HuH-7.5 (cell line): ENCODE measurements at places on chromosomes 6 and 20.
A peak's percentile ranks its signal among the peaks of the same experiment; 100 is the strongest.

GRCh38 chr20:43755851-43756250 lies 29.0 kb upstream of the GTSF1L start:
- DNase-seq, result no peak

GRCh38 chr6:55694148-55694547 lies 115.2 kb upstream of the HMGCLL1 start:
- DNase-seq, result no peak

GRCh38 chr6:27281105-27281539 lies 31.0 kb downstream of the POM121L2 start:
- DNase-seq, result no peak

GRCh38 chr20:50146214-50146613 lies 7.3 kb downstream of the PEDS1 start:
- no peak for DNase-seq

DNA sequence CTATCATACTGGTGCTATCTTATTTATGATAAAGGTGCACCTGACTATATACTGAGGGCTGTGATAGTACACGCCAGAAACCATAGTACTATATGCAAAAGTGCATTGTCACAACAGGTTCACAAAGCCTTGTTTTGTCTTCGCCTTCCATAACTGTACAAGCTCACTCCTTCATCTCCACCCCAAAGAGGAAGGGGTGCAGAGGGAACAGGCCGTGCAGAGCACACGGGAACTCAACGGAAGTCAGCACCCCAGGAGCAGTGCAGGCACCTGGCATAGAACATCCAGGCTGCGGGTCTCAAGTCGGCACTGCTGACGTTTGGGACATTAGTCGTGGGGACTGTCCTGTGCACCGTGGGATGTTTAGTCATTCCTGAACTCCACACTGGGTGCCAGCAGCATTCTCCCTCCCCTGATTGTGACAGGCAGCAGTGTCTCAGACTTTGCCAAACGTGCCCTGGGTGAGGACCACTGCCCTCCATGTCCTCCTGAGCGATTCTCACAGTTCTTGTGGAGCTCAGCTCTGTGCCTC lies 99.7 kb downstream of the PXDC1 start:
- DNase-seq, result no peak

DNA sequence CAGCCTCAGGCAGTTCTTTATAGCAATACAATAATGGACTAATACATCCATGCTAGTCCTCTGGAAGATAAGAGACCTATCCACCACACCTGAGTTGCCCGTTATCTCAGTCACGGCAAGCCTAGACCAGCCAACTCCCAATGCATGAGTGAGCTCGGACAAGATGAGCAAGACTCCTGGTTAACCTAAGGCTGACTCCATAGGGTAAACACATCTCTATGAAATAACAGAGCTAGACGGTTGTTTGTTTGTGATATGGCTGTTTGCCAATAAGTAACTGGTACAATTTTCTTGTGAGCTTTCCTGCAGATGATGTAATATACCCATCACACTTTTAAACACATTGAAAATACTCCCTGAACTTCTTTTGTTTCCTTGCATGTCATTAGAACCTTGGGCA lies 70.6 kb upstream of the PHACTR1 start:
- DNase-seq, result no peak

GRCh38 chr6:93792746-93793145 lies 373.4 kb upstream of the EPHA7 start:
- no peak for DNase-seq

GRCh38 chr6:11672256-11672655 lies 106.3 kb downstream of the ADTRP start:
- no peak for DNase-seq

- DNase-seq, result no peak
Observed at GRCh38 chr6:15439410-15440025, 193.6 kb downstream of the JARID2 start.

DNA sequence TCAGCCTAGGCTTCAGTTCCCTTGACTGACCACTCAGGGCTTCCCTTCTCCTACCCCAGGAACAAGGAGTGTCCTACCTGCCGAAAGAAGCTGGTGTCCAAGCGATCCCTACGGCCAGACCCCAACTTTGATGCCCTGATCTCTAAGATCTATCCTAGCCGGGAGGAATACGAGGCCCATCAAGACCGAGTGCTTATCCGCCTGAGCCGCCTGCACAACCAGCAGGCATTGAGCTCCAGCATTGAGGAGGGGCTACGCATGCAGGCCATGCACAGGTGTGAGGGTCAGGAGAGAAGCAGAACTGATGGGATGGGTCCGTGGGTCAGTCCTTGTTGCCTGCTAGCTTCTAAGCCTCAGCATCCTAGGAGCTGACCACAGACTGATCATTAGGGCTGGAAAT lies 1.6 kb downstream of the RING1 start:
- DNase-seq, result peak; percentile 2

GRCh38 chr20:33442136-33443005 lies 1.2 kb downstream of the SNTA1 start:
- peak; percentile 46 for DNase-seq

DNA sequence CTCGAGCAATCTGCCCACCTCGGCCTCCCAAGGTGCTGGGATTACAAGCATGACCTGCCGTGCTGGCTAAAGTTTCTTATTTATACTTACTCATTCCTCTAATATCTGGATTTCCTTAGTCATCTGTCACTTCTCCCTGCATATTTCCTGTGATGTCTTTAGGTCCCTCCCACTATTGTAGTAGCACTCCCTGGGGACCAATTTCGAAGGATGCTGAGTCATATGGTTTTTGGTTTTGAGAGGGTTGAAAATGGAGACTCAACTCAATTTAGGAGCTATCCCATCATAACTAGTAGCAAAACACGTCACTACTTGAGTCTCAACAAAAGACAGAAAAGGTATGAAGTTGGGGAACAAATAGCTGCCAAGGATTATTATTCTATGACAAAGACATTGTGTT lies 20.2 kb downstream of the MCUR1 start:
- no peak for DNase-seq

GRCh38 chr20:59625214-59625922 lies 21.0 kb downstream of the PHACTR3 start:
- no peak for DNase-seq
